ENCODE measurements at places on chromosomes 1 and 21.
A peak's percentile ranks its signal among the peaks of the same experiment; 100 is the strongest.

DNA sequence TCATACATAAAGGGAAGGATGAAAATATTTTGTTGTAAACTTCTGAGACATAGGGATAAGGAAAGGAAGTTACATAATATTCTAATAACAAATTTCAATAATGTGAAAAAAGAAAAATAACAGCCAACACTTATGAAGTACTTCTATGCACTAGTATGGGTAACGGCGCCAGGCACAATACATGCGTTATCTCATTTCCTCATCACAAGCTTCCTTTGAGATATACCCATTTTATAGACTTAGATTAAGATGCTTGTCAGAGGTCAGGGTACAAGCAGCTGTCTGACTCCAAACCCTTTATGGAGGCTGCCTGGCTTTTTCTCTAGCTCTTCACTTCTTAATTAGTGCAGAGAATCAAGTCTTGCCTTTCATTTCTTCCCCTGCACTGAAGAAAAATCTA, 41.3 kb downstream of the TCP10L start:
- no peak for DNase-seq

GRCh38 chr1:227883073-227883520, 64.6 kb downstream of the WNT9A start:
- no peak for DNase-seq

- no peak for DNase-seq
Observed at GRCh38 chr1:58391056-58391455, 155.5 kb downstream of the OMA1 start.

DNA sequence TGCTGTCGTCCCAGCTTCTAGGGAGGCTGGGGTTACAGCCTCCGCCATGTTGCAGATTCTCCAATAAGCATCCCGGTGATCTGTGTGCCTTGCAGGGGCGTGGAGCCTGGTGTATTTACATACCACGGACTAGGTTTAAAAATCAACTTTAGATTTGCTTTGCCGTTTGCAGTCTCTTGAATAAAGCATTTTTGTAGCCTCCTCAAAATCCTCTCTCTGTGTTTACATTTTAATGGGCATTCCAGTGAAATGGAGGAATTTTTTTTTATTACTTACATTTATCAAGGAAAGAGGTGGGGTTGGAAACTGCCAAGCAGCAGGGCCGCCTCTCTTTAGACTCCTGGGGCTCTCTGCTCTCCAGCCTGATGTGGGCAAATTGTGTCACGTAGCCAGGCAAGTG, 437.5 kb upstream of the VAMP3 start:
- no peak for DNase-seq

GRCh38 chr1:18041102-18041501, 66.5 kb upstream of the IGSF21 start:
- no peak for DNase-seq

DNA sequence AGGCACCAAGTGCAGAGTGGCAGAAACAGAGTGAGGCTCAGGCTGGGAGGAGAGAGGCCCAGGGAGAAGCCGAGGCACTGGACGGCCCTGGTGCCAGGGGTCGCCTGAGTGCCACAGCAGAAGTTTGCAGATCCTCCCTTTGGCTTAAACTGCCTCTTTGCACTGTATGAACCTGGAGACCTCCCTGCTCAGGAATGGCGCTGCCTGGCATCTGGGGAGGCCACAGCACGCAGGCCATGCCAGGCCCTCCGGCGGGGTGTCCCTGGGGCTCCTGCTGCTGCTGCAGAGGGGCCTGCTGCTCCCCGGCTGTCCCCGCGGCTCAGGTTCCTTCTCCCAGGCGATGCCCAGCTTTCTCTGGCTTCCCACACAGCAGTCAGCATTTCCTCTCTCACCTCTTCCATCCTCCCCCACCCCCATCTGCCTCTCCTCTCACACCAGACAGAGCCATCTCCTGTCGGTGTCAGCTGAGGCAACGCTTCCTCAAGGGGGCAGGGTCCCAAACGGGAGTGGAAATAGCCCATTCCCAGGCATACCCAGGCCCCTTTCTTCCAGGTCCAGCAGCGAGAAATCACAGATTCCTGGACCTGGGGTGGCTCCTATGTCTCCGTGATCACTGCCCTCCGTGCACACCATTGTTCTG, 35.2 kb downstream of the SYT6 start:
- no peak for DNase-seq

- DNase-seq: no peak
Observed at GRCh38 chr1:41637367-41637766, 152.9 kb upstream of the EDN2 start.

DNA sequence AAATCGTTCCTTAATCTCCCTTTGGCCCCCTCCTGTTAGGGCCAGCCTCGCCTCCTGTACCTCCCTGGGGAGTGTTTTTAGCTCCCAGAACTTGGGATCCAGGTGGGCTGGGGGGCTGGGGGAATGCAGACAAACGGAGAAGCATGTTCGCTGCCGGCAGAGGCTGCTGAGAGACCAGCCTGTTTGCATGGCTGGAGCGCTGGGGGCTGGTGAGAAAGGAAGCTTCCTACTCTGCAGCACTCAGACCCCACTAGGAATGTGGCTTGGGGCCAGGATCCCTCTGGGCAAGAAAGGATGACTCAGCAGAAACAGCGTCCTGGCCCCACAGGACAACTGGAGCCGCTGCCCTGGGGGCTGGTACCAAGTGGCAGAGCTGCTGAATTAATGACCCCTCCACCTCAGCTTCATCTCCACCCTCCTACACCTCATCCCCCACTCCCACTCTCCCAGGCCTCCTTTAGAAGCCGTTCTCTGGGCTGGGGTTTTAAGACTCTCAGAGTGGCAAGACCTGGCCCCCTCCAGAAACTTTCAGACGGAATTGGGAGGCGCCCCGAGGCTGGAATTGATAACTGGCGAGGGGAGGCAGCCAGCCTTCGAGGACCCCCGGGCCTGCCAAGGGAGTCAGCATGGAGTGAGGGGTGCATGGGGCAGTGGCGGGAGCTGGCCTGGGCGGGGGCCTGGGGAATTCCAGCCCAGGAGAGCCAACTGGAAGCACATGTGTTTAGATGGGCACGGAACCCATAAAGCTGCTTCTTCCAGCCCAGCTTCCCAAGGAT, 28.5 kb upstream of the EPS8L3 start:
- peak; percentile 86 for DNase-seq

DNA sequence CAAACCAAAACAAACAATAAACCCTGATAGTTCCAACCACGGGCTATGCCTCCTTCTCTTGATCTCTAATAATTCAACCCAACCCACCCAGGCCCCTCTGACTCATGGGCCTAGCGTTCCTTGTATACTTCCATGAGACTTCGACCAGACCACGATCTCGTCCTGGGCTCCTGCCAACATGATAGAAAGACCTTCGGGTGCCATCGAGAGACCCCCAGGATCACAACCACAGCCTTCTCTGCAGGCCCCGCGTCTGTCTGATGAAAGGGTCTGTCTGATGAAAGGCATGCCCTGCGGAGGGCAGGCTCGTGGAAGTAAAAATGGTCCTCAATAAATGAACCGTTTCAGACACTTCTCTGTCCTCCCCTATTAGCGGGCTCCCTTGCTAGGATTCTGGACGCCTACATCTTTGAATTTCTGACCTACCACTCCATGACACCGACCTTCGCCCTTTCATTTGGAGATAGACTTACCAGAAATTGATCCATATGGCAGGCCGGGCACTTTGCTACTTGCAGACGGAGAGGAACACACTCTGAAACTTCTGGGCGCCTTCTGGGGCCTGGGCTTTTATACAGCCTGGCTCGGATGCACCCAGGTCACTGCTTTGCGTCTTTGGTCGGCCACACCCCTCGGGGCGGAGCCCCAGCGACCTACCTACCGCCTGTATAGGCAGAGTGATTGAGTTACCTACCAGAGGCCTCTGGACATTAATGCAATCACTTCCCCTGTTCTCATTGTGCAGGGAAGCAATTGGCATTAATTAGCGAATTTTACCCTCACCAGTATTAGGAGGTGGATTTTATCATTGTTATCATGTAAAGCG, 5.3 kb upstream of the KLF18 start:
- no peak for DNase-seq

DNA sequence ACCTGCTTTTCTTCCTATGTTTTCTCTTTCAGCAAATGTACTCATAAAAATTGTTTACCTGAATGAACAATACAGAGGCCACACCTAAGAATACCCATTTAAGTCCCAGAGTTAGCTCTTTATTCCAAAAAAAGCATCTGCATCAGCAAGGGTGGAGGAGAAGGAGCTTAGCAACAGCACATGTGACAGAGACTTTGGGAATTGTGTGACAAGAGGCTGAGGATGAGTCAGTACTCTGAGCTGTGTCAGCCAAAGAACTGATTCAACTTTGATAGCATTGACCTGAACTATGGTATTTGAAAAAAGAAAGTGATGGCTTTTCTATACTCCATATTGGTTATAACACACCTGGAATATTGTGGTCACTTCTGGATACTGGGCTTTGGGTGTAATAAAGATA, 162.7 kb downstream of the ZNF648 start:
- no peak for DNase-seq

- DNase-seq: no peak
Observed at GRCh38 chr1:36991551-36991950, 42.8 kb downstream of the GRIK3 start.

- DNase-seq: peak; percentile 34
Observed at GRCh38 chr1:27569088-27569460, 34.9 kb downstream of the AHDC1 start.

DNA sequence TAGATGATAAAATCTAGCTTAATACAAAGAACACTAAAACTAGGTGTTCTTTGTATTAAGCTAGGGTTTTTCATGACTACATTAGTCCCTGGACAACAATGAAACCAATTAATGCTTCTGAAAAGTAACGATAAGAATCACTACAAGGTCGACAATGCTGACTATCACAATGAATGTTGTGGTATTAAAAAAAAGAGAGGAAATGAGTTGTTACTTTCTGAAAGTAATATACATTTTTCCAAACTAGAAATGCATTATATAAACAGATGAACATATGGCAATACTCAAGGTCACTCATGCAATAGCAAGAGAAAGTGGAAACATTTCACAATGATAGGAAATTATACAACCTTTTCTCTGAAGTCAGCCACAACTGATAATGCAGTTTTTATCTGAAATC, 19.0 kb downstream of the DPH5 start:
- no peak for DNase-seq

DNA sequence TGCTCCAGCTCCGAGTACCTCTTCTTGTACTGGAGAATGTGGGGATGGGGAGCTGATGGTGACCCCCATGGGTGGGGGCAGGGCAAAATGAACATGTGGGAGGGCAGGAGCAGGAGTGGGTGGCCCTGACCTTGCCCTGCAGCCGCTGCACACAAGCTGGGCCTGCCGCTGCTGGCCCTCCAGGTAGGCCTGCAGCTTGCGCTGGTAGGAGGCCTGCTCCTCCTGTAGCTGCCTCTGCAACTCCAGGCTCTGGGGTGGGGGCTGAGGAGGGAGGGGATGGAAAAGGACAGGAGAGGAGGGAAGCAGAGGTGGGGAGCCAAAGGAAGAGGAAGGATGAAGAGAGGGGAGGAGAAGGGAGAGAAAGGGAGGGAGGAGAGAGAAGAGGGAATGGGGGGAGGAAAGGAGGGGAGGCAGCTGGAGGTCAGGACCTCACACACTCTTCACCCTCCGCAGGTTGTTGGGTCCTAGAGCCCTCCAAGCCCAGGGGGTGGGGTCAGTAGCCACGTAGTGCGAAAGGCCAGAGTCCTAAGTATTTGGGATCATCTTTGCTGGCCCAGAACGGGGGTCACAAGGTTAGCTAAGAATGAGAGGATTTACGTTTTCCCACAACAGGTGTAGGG, 22.9 kb downstream of the RNU1-1 start:
- no peak for DNase-seq

GRCh38 chr1:27318596-27318995, 3.4 kb upstream of the TMEM222 start:
- DNase-seq: peak; percentile 64

DNA sequence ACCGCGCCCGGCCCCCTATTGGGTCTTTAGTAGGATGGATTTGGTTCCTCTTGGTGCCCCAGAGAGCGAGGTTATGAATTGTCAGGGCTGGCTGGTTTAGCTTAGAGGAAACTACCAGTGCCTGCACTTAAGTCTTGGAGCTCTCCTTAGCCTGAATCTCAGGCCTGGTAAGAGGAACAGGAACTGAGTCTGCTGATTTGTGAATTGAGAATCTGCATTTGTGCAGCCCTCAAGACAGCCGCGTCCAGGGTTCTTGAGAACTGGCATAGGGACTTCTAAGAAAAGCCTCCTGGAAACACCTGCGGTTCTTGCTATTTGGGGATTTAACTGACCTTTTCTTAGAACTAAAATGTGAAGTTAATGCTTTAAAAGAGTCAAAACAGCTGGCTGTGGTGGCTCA, 1.7 kb downstream of the NECAP2 start:
- no peak for DNase-seq

Measured in fibroblast of mammary gland (primary cell).